ENCODE measurements at places on chromosomes 11 and 22.

DNA sequence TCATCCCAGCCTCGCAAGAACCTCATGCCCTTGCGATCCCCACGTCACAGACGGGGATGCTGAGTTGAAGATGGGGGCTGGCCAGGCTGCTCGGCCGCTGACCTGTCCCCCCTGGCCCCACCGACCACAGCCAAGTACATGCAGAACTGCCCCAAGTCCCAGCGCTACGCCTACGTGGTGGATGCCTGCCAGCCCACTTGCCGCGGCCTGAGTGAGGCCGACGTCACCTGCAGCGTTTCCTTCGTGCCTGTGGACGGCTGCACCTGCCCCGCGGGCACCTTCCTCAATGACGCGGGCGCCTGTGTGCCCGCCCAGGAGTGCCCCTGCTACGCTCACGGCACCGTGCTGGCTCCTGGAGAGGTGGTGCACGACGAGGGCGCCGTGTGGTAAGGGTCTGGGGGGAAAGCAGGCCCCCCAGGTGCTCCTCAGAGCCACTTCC, 10.0 kb downstream of the MUC5B start:
- no peak for DNase-seq

- DNase-seq = no peak
These were observed 843.2 kb downstream of the KCNA4 start for GRCh38 chr11:29173660-29174062.

- no peak for DNase-seq
These were observed 57.8 kb downstream of the TP53I11 start for GRCh38 chr11:44892843-44893242.

- DNase-seq = no peak
These were observed 3.3 kb upstream of the E2F8 start for GRCh38 chr11:19244084-19244483.

DNA sequence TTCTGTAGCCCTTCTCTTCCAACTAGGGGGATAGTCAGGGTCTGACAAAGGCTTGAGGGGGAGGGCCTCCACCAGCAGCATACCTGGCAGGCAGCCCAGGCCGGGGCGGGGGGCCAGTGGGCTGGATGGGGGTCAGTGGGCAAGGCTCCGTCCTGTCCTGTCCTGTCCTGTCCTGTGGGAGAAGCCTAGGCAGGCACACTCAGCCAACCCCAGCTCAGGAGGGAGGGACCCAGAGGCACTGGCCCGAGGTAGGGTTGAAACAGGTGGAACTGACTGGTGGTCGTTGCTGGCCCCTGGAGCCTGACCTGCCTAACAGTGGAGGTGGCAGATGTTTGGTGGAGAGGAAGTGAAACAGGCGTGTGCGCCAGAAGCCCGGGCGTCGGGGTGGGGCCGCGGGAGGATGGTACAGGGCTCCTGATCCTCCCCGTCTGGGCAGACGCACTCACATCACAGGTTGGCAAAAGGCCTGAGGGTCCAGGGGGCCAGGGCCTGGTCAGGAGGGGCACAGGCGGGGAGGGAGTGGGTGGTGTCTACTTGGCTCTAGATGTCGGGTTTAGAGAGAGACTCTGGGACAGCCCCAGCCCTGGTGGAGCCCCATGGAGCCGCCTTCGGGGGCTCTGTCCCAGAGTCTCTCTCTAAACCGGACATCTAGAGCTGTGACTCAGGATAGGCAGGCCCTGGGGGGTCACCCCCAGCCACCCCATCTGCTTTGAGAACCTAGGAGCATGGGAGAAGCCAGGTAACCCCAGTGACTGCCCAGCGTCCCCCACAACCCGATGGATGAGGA, 32.5 kb upstream of the GRAMD4 start:
- no peak for DNase-seq

Measured in activated effector memory CD4-positive, alpha-beta T cell treated with anti-CD3 and anti-CD28 coated beads, Interleukin-2, amount 50 U/mL, for 16 hours (primary cell).